NCI-H1694 treated with DMSO at 0.1 percent for 48 hours (cell line): ENCODE measurements at places on chromosomes 16 and 17.

GRCh38 chr17:72056727-72057290, 64.0 kb upstream of the SOX9 start:
- DNase-seq: no peak

DNA sequence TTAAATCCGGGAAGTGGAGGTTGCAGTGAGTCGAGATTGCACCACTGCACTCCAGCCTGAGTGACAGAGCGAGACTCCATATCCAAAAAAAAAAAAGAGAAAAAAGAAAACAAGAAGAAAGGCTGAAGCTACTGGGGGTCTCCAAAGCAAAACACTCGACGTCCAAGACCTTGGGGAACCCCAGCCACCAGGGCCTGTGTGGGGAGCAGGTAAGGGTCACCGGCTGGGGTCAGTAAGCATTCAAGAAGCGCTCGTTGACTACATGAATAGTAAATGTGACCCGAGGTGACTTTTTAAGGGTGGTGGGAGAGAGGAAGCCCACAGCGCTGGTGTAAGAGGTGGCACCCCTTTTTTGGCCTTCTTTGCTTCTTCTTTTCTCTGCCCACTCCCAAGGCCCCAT, 49.5 kb downstream of the PECAM1 start:
- DNase-seq: no peak

DNA sequence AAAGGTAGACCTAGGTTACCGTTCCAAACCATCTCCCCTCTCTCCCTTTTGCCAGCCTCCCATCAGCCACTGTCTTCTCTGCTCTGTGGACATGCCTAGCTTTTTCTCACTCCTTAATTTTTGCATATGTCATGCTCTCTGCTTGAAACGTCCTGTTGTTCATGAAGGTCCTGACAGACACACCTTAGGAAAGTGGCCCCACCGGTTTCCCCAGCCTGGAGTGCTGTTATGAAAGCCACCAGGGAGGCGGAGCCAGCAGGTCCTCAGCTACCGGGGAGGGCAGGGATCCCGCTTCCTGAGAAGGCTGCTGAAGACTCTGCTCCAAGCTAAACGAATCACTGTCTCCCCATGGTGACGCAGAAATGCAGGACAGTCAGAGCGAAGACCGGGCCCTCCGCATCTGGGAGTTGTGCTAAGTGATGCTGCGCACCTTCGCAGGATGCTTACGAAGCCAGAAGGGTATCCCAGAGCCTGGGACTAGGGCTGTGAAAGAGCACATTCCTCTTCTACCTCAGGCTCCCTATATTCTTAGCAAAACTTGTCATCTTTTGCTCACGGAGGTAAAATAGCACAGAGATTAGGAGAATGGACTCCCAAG, 2.3 kb upstream of the SLC16A11 start:
- no peak for DNase-seq

DNA sequence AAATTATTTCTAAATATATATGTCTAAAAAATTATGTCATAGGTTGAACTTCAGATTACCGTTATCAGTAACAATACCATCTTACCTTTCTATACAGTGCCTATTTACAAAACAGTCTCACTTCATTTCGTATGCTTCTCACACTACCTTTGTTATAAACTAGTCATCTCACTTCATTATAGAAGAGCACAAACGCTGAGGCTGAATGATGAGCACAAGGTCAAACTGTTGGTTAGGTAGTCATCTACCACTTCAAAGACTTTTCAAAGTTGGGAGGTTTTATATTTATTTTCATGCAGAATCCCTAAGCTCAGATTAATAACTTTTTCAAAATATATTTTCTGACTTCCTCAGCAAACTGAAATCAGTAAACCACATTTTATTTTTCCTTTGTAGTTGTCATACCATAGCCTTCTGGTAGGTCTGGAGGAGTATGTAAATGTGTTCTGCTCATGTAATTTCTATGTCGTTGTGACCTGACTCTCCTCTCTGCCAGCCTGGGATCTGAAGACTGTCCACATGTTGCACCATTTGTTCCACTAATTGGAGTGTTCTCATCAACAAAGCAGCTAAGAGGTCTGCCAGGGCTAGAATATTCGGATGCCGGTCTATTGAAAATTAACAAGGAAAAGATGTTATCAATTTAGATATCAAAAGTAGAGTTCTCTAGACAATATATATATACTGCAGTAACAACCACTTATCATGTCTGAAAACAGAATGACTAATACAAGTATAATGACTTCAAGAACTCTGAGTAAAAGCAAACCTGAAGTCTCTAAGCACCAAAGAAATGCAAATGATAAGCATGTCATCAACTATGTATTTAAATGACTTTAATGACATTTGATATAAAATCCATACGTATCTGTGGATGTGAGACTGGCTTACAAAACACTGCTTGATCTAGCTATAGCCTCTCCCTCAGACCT, 73.9 kb downstream of the CEP95 start:
- DNase-seq: peak; percentile 0

- no peak for DNase-seq
Measured at GRCh38 chr16:4275861-4276260, 3.0 kb upstream of the TFAP4 start.

DNA sequence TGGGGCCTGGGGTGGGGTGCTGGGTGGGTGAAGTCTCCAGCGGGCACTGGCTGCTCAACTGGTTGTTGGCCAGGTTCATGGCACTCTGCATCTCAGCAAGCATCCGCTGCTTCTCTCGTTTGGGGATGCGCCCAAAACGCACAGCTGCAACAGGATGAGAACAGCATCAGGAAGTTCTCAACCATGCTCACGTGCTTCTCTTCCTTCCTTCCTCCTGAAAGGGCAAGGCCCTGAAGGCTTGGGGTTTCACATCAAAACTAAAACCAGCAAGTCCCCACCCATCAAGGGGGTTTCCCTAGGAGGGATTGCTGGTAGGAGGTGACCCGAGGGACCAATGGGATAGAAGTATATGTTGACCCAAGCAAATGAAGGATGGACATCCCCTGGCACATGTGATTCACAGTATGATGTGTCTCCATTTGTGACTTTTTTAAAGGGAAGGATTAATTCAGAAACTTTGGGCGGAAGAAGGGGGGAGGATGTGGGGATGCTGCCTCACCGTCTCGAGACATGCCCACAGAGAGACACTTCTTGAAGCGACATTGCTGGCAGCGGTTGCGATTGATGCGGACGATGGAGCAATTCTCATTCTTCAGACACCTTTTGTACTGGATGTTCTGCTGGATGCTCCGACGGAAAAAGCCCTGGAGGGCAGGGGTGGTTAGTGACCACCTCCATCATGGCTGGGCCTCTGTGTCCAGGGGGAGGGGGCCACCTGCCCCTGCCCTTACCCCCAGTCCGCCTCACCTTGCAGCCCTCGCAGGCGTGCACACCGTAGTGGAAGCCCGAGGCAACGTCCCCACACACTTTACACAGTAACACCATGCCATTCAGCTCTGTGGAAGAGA, 4.2 kb downstream of the NR1D1 start:
- DNase-seq: no peak

DNA sequence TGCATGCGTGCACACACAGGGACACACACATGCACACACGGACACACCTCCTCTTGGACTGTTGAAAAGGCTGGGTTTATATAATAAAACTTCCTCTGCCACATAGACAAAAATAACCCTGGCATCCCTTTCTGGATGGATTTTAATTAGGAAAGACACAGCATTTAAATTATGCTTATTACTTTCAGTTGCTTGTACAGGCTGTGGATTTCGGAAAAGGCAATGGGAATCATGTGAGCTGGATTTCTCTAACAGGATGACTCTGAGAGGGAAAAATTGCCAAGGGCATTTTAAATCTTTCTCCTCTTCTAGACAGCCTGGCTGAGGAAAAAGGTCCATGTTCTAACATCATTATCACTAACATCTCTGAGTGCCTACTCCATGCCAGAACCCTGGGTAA, 75.9 kb downstream of the HLF start:
- DNase-seq: no peak

GRCh38 chr17:76122431-76123190, 18.4 kb downstream of the FOXJ1 start:
- no peak for DNase-seq
